ENCODE measurements at places on chromosomes 16 and 17.

- peak; percentile 59 for DNase-seq
Measured at GRCh38 chr16:84511180-84511800, 6.8 kb upstream of the MEAK7 start.

DNA sequence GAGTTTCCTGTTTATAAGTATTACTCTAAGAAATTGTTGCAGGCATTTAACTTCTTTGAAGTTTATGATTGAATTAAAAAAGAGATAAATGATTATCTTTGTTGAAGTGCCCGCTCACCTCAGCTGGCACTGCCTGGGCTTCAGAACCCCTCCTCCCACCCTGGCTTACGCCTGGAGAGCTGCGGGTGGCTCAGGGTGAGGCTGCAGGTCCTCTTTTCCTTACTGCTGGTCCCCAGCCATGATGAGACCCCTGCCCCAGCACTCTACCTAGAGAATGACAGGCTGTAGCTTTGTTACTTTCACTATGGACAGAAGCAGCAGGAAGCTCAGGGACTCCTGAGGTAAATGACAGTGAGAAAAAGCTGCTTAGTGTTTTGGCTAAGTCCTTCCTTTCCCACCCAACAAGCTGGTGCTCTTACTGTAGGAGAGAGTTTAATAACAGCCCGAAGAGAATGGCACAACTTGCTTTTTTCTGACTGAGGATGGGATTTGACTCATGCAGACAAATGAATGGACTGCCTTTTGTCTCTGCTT is 62.1 kb downstream of the EPN2 start:
- no peak for DNase-seq

- DNase-seq: no peak
Measured at GRCh38 chr17:37842401-37842800, 81.8 kb upstream of the TBC1D3K start.

- no peak for DNase-seq
Measured at GRCh38 chr17:14150619-14151018, 81.3 kb downstream of the COX10 start.

DNA sequence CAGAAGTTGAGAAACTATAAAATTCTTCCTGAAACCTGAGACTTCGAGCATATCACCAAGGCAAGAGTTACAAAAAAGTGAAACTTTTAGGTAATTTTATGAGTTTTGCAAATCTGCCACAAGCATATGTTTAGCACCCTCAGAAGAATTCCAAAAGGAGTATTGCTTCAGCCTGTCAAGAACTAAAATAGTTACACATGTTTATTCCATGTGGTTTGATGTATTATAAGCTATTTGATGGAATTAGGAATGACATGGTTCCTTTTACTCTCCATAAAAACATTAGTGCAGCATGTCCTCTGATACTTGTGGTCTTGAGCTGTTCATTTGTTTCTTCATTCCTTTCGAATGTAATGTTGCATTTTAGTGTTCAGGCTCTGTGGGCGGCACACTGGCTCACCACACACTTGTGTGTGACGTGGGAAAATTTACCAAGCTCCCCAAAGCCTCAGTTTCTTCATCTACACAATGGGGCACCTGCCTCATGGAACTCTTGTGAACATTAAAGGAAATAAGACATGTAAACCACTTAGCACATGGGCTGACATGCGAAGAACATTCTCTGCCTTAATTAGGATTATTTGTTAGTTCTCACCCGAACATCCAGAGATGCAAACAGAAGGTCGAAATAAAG is 204.2 kb upstream of the FOXF1 start:
- no peak for DNase-seq

DNA sequence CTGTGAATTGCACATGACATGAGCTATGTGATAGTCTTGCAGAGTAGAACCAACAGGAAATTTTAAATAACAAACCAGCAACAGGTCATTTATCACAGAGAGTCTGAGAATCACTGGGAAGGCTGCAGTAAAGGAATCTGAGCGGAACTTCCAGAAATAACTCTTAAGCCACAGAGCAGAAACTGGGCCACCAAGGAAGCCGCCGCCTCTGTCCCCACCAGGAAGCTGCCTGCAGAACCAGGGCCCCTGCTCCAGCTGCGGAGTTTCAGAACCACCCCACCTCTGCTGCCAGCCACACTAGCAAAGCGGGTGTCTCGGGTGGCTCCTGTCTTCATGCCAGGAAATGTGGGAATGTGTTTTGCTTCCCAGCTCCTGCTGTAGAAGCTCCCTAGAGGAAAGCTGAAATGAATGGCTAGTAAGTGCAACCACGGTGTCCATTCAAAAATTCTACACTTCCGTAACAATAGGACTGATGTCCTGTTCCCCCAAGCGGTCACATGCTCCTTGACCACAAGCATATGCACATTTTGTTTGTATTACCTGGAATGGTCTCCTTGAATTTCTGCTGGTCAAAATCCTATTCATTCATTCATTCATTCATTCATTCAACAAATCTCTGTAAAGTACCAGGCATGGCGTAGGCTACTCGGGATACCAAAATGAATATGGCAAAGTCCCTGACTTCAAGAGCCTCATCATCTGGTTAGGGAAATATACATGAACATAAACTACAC is 7.7 kb upstream of the ITPRIPL2 start:
- no peak for DNase-seq

DNA sequence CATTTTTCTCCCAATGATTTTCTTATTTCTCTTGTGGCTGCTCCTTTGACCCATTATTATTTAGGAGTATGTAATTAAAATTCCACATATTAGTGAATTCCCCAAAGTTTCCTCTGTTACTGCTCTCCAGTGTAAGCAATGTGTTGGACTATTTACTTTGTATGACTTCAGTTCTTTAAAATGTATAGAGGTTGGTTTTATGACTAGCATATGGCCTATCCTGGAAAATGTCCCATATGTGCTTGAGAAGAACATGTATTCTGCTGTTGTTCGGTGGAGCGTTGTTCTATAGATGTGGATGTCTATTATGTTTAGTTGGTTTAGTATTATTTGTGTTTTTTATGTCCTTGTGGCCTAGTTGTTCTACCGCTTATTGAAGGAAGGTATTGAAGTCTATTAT is 6.0 kb upstream of the NT5M start:
- no peak for DNase-seq

DNA sequence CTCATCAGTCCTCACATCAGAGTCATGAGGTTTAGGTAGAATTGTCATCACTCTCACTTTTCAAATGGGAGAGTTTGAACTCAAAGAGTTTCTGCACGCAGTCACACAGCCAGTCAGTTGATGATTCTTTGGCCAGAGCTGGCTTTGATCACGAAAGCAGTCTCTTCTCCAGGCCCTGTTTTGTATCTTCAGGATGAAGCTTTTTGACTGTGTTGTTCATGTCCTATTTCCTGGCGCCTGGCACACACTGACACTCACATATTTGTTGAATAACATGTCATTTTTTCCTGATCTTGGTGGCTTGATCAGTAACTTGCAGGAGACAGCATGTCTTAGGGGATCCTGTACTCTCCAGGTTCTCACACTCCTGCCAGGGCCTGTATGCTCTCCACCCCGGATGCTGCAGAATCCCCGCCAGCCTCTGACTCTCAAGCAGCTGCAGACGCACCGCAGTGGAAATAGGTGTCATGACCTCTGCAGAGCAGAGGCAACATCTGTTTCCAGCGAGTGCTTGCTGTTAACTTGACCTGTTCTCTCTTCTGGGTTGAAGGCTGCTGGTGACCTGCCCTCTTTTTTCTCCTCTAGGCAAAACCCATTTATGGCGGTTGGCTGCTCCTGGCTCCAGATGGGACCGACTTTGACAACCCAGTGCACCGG is 33.0 kb downstream of the MPRIP start:
- DNase-seq: no peak

DNA sequence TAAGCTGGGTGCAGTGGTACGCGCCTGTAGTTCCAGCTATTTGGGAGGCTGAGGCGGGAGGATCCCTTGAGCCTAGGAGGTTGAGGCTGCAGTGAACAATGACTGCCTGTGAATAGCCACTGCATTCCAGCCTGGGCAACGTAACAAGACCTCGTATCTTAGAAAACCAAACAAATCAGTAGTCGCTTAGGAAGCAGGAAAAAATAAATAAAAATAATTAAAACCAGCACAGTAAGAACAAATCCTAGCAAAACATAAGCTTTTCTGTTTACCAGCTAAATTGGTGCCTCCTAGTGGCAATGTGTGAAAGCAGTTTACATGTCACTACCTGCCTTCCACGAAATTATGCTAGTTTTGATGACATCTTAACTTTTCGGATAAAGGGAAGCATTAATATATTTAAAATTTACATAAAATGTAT is 1.3 kb downstream of the ARMC5 start:
- no peak for DNase-seq

DNA sequence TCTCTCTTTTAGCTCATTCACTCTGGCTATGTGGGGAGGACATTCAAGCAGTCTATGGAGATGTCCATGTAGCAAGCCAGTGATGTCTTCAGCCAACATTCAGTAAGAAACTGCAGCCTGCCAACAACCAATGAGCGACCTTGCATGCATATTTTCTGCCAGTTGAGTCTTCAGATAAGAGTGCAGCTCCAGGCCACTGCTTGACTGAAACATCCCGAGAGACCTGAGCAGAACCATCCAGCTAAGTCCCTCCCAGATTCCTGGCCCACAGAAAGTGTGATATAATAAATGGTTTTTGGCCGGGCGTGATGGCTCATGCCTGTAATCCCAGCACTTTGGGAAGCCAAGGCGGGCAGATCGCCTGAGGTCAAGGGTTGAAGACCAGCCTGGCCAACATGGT is 10.5 kb upstream of the C17orf58 start:
- DNase-seq: no peak

DNA sequence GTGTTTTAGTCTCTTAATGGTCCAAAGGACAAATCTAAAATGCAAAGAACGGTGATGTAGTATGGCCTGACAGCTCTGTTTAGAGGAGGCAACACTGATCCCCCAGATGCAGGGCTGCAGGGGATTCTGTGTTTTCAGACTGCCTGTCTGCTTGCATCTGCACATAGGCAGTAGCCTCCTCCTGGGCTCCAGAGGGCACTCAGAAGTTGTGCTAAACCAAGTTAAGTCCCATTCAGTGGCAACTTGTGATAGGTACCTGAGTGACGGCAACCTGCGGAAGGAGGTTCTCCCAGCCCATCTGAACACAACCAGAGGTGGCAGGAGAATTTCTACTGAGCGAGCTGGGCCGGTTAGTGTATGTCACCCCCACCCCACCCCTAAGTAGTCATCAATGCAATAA is 9.9 kb downstream of the HAS3 start:
- no peak for DNase-seq

DNA sequence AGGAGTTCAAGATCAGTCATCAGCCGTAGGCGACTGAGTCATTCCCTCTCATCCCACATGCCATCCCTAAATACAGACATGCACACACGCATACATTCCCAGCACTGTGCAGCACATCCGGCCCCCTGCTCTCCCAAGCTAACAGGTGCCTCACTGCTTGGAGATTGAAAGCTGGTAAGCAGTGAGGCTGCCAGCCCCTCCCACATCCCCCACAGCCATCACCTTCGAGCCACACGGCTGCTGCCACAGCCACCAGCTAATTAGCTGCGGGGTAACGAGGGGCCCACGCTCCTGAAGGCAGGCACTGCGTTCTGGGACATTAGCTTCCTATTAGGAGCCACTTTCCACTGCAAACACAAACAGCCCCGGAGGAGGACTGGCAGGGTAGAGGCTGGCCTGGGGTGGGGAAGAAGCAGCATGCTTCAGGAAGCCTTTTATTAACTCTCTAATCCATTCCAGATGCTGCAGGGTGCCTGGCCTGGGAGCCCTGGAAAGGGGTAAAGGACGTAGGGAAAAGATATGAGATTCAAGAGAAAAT is 179.6 kb downstream of the CCT6B start:
- DNase-seq: no peak

GRCh38 chr17:60231234-60231633 is 81.5 kb downstream of the CA4 start:
- no peak for DNase-seq

- DNase-seq: no peak
Measured at GRCh38 chr16:56689171-56689570, 6.9 kb downstream of the MT1X start.

DNA sequence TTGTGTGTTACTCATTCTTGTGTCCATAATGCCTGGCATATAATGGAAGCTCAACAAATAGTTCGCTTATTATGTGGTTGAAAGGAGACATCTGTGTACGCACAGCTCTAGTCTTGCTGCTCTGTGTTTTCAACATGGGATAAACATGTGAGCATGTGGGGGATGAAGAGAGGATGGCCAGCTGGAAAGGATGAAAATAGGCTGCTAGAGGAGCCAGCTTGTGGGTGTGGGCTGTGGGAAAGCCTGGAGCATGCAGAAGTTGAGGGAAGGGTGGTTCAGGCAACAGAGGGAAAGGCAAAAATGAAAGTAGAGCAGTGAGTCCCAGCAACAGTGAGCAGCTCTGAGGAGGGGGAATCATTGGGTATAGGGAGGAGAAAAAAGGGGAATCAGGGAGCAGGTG is 324.6 kb upstream of the CDH11 start:
- no peak for DNase-seq
